Adipocyte (in vitro differentiated cells): ENCODE measurements at places on chromosomes 12 and 14.

- peak; percentile 19 for DNase-seq
Measured at GRCh38 chr14:30450631-30451545, 108.1 kb upstream of the G2E3 start.

- DNase-seq, result peak; percentile 49
Measured at GRCh38 chr14:38391334-38391733, 135.4 kb upstream of the CLEC14A start.

DNA sequence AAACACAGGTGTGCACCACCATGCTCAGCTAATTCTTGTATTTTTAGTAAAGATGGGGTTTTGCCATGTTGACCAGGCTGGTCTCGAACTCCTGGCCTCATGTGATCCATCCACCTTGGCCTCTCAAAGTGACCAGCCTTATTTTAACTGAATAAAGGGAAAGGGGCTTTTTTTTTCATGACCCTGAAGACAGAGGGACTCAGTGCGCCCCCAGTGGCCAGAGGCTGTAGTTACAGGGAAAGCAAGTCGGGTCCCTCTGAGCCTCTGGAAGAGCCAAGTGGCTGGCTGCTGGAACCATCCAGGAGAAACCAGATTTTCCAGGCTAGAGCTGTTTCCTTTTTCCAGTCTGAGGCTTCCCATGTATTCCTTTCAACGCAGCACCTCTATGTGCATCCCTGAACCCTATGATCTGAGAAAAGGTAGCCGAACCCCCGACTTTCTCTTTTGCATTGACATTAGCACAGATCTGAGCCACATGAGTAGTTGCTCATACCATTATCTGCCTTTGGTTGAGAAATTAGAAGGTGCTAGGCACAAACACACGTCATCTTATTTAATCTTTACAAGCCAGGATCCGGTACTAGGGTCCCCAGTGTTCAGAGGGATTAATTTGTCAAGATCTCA is 342.7 kb downstream of the CACNA1C start:
- DNase-seq, result peak; percentile 72

DNA sequence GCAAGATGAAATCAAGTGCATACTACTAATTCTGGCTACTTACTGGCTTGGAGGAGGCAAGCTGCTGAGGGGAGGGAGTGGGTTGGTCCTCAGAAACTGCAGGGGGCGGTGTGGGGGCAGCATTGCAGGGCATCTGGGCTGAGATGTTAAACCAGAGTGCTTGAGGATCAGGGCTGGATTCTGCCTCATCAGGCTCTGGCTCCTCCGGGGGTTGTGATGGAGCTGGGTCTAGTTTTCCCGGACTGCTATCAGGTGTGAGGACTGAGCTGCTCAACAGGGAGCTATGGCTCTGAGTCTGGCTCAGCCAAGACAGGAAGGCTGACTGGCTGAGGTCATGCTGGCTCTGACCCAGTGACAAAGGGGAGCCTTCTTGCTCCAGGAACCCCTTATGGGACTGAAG is 28.6 kb downstream of the BAZ2A start:
- DNase-seq, result no peak

DNA sequence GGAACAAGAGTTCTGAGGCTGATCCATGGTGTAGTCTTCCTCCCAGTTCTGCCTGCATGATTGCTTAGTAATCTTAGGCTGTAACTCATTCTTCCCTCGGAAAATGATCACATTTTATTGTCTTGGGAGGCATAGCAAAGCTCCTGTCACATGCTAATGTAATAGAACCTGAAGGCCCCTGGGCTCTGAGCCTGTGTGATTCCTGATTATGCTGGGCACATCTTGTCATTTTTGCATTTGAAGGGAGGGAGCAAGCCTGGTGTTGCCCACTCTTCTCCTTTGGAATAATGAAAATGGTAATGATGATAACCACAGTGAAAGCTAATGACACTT is 215.4 kb downstream of the MSRB3 start:
- DNase-seq, result no peak

DNA sequence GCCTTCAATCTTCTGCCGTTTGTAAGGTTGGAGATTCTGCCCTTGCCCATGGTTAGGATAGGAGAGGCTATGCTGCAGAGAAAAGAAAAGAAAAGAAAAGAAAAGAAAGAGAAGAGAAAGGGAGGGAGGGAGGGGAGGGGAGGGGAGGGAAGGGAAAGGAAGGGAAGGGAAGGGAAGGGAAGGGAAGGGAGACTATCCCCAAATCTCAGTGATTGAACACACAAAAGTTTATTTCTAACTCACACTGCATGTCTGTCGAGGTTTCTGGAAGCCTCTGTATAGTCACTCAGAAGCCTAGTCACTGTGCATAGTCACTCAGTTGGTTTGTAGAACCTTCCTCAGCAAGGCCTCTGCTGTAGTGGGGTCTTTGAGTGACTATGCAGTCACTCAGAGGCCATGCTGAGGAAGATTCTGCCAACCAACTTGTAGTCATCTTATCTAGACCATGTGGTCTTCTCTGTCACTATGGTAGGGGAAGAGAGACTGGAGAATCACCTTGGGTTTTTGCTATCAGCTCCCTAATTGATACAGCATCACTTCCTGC is 52.3 kb upstream of the ABCC9 start:
- no peak for DNase-seq

- DNase-seq, result no peak
Measured at GRCh38 chr14:99944241-99944651, 121.0 kb upstream of the EVL start.

DNA sequence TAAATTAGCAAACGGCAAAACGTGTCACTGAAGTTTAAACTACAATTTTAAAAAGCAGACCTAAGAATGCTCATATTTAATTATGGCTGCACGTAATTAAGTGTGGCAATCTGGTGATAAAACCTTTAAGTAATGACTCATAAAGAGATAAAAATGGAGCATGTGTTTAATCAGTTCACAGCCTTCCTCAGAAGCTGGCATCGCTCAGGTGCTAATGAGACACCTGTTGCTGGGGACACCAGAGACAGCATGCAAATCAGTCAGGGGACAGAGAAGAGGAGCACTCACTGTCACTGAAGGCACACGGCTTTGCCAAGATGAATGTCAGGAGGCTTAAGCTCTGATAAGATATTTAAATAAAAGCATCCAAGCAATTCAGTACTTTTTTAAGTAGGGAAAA is 840.3 kb downstream of the GALC start:
- DNase-seq, result no peak

GRCh38 chr14:31543969-31544799 is 17.0 kb upstream of the NUBPL start:
- peak; percentile 8 for DNase-seq

- DNase-seq, result no peak
Measured at GRCh38 chr12:120013659-120014380, 24.8 kb downstream of the BICDL1 start.

DNA sequence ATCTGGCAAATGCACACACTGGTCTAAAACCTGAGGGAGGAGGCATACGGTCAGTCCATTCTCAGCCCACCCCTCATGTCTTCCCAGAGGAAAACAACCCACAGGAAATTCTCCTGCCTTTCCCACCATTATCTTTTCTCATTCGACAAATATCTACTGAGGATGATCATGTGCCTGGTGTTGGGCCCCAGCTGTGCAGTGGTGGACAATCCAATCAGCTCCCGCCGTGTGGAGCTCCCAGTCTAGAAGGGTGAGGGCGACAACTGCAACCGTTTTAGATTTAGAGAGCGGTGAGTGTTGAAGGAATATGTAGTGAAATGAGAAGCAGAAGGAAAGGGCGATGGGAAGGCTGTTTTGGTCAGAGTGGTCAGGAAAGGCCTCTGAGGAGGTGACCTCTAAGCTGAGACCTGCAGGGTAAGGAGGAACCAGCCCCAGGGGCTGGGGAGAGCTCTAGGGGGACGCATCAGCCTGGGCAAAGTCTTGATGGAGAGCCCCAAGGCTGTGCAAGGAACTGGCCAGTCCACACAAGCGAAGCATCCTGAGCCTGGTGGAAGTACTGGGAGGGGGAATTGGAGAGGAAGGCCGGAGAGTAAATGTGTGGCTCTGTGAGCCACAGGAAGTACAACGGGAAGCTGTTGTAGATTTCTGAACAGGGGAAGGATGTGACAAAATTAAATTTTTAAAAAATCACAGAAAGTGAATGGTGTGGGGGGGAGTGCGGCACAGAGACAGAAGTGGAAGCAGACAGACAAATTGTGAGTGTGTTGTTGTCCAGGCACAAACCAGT is 192.8 kb downstream of the NTF3 start:
- DNase-seq, result no peak

DNA sequence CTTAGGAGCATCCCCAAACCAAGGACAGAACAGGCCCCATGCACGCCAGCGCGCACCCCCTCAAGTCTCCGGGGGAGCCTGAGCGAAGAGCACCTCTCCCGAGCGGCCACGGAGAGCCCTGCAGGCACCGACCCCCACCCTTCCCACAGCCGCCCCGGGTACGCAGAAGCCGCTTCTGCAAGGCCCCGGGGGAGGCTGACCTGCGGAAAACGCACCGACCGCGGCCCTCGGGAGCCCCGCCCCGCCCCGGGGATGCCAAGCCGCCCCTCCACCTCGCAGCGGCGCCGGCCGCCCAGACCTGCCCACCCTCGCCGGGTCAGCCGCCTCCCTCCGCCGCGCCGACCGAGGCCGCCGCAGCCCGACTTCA is 385 bp downstream of the CAPRIN2 start:
- DNase-seq, result no peak

- DNase-seq, result peak; percentile 54
Measured at GRCh38 chr12:10033783-10034545, 3.5 kb downstream of the CLEC9A start.
